ENCODE measurements at places on chromosomes 16 and 17. TPM values are rescaled to one million over a fixed set of nuclear protein-coding genes. Genes with fewer than 3 reads are reported as not detected.

Gene GSDMA
- total RNA-seq: not detected

Gene OMG
- 0.18 TPM for total RNA-seq

- no peak overlapping the region for H3K4me3 ChIP-seq
- H3K36me3 ChIP-seq: peaks cover 21% of the 10 kb centered on the region
- peak; percentile 36 for DNase-seq
- H3K27ac ChIP-seq: no peak overlapping the region
- H3K27me3 ChIP-seq: no peaks in the 10 kb centered on the region
Observed at GRCh38 chr17:78993241-78993956, 13.7 kb upstream of the LGALS3BP start.

DNA sequence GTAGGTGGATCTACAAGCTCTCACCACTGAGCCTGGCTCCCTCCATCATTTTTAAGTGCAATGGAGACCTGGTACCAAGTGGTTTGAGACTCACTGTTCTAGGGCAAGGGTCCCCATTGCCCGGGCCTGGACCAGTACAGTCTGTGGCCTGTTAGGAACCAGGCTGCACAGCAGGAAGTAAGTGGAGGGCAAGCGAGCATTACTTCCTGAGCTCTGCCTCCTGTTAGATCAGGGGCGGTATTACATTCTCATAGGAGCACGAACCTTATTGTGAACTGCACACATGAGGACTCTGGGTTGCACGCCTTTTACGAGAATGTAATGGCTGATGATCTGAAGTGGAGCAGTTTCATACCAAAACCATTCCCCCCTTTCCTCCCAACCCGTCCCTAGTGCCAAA is 6.8 kb upstream of the ZNF594 start:
- no peak for DNase-seq
- H3K4me1 ChIP-seq: peaks cover 8% of the 10 kb centered on the region
- H3K27ac ChIP-seq: no peak overlapping the region
- no peaks in the 10 kb centered on the region for H3K36me3 ChIP-seq

DNA sequence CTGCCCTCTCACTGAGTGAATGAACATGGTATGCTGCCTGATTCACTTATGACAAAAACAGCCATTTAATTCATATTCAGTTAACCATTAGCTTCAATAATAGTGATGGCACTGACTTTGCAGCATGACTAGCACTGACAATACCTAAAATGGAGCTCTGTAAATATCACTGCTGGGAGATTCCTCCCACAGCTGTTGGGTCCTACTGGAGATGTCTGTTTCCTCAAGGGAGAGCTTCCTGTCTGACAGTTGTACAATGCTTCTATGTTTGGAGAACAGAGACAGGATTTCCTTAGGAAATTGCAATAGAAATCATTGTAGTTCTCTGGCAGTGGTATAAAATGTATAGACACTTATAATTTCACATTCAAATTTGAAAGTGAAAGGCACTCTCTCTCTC is 695.9 kb upstream of the CDH8 start:
- H3K27ac ChIP-seq: no peak overlapping the region
- H3K4me3 ChIP-seq: no peak overlapping the region
- no peaks in the 10 kb centered on the region for H3K27me3 ChIP-seq

- H3K4me1 ChIP-seq: no peaks in the 10 kb centered on the region
- H3K4me3 ChIP-seq: no peak overlapping the region
- H3K27ac ChIP-seq: no peak overlapping the region
- H3K36me3 ChIP-seq: no peaks in the 10 kb centered on the region
Observed at GRCh38 chr17:69111794-69112193, 29.9 kb downstream of the ABCA6 start.

DNA sequence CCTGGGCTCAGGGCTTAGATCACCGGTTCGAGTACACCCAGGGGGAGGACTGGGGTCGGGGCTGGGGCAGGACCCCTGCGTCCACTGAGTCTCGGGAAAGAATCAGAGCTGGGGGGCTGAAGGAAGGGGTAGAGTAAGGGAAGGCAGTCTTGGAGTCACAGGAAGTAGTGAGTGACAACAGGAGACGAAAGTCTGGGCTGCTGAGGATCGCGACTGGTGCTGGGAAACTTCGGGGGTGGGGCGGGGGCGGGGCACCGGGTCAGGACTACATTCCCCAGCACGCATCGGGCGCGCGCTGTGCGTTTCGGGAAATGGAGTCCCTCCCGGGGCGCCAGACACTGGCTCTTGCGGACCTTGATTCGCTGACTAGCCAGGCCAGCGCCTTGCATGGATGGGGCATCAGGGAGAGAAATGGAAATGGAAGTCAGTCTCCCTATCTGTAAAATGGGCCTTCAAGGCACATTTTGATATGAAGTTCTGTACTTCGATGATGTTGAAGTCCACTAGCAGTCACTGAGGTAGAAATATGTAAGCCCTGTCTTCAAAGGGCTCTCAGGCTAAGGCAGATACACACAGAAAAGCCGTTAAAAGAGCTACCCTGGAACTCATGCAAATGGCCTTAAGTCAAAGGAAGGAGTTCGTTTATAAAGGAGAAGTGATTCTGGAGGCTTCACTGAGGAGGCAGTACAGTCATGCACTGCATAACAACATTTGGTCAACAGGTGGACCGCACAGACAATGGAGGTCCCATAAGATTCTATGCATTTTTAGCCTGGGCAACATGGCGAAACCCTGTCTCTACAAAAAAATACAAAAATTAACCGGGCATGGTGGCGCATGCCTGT is 697 bp downstream of the CTF1 start:
- peak; percentile 70 for DNase-seq
- H3K27me3 ChIP-seq: no peaks in the 10 kb centered on the region
- peak overlapping the region; percentile 60 for H3K27ac ChIP-seq
- H3K36me3 ChIP-seq: no peaks in the 10 kb centered on the region
- H3K4me3 ChIP-seq: peak overlapping the region; percentile 32
- peaks cover 30% of the 10 kb centered on the region for H3K4me1 ChIP-seq

DNA sequence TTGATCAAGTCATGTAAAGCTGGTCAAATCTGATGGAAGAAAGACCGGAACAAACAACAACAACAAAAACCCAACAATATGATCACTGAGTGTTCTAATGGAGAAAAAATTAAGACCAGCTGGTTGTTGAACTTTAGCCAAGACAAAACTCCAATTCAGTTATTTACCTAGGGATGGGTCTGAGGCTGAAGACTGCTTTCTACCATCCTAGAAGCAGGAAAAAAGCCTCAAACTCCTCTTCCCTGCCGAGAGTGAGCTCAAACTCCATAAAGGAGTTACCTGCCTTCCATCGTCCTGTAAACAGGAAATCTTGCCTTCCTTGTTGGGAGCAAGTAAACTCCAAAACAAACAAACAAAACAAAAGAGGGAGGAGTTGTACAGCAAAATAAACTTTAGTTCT is 23.1 kb upstream of the TMEM98 start:
- H3K36me3 ChIP-seq: no peaks in the 10 kb centered on the region
- H3K27me3 ChIP-seq: no peaks in the 10 kb centered on the region
- DNase-seq: no peak

DNA sequence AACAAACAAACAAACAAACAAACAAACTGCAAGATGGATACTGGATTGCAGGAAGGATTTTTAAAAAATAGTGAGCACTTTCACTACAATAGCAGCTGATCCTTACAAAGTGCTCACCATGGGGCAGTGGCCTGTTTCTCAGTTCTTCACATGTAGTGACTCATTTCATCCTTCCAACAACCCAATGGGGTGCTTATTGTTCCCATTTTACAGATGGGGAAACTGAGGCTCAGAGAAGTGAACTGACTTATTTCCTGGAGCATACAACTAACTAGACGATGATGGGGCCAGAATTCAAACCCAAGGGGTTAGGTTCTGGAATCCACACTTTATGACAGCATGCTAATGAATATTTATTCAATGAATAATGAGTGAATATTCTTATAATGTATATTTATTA is 61.2 kb downstream of the MYH11 start:
- no peaks in the 10 kb centered on the region for H3K36me3 ChIP-seq
- DNase-seq: no peak
- no peak overlapping the region for H3K4me3 ChIP-seq
- no peaks in the 10 kb centered on the region for H3K4me1 ChIP-seq
- peaks cover 3% of the 10 kb centered on the region for H3K27me3 ChIP-seq

DNA sequence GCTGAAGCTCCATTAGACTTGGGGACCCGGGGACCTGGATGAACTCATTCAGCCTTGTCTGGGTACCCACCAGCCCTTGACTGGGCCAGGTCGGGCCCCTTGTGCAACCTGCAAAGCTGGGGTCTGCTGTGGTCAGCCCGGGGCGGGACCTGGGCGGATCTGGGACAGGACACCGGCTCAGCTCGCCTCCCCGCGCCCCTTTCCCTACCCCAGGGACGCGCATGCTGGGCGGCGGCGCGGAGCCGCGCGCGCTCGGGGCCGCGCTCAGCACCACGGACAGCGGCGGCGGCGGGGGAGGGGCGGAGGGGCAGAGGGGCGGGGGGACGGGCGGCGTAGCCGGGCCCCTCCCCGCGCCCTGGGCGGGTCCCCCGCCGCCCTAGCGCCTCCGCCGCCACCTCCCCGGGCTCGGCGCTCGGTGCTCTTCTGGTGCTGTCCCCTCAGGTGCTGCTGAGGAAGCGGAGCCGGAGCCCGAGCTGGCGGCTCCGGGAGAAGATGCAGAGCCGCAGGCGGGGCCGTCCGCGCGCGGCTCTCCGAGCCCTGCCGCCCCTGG is 7.4 kb downstream of the ACD start:
- no peak for DNase-seq
- peaks cover 16% of the 10 kb centered on the region for H3K36me3 ChIP-seq
- H3K4me1 ChIP-seq: no peaks in the 10 kb centered on the region

GRCh38 chr17:48384164-48384563 is 45.9 kb downstream of the SKAP1 start:
- H3K4me3 ChIP-seq: no peak overlapping the region
- H3K27ac ChIP-seq: no peak overlapping the region
- H3K27me3 ChIP-seq: no peaks in the 10 kb centered on the region
- peaks cover 10% of the 10 kb centered on the region for H3K36me3 ChIP-seq
- DNase-seq: no peak
- H3K4me1 ChIP-seq: peaks cover 5% of the 10 kb centered on the region

DNA sequence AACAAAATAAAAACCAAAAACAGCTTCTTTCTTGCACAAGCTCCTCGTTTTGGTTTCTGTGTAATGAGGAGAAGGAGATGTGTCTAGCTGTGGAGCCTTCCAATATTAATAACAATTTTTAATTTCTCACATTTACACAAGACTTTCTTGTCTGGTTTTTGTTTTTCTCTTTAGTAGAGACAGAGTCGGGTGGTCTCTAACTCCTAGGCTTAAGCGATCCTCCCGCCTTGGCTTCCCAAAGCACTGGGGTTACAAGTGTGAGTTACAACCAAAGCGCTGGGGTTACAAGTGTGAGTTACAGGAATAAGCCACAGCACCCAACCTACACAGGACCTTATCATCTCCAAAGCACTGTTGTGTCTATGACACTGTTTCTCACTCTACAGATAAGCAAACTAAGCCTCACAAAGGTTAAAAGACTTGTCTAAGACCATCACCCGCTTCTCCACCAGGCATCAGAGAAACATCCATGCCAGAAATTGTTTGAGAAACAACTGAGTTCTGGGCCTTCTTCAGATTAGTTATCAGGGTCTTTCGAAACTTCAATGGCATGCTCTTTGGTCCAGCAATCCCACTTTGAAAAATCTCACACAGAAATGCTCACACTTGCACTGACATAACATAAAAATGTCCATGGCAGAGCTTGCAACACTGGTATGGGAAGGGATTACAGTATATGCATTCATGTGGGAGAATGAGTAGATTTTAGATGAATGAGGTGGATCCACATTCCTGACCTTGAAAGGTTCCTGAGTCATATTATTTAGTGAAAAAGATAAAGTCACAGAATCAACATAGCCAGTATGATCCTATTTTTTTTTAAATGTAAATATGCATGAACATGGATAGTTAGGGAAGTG is 3.9 kb downstream of the ABAT start:
- H3K4me1 ChIP-seq: peaks cover 15% of the 10 kb centered on the region
- no peaks in the 10 kb centered on the region for H3K36me3 ChIP-seq
- no peaks in the 10 kb centered on the region for H3K27me3 ChIP-seq
- H3K4me3 ChIP-seq: no peak overlapping the region
- no peak overlapping the region for H3K27ac ChIP-seq

DNA sequence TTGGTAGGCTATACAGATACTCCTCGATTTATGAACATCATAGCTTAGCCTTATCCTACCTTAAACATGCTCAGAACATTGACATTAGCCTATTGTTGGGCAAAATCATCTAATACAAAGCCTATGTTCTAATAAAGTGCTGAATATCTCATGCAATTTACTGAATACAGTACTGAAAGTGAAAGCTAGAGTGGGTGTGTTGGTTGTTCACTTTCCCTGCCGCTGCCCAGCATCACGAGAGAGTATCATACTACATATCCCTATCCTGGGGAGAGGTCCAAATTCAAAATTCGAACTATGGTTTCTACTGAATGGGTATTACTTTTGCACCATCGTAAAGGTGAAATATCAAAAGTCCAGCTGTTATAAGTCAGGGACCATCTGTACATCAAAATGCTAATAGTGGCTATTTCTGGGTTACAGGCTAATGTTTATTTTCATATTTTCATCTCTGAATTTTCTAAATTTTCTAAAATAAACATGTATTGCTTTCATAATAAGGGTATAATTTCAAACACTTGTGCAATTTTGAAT is 54.5 kb downstream of the NACA2 start:
- H3K4me1 ChIP-seq: no peaks in the 10 kb centered on the region
- no peak overlapping the region for H3K27ac ChIP-seq
- DNase-seq: no peak
